Left renal pelvis (tissue), 4 donors: ENCODE measurements at places on chromosomes 2 and 18.

- no peak for DNase-seq
Observed at GRCh38 chr2:140246058-140246457, 1465.9 kb upstream of the NXPH2 start.

GRCh38 chr2:120820953-120821279 lies 85.2 kb downstream of the GLI2 start:
- DNase-seq, result no peak

DNA sequence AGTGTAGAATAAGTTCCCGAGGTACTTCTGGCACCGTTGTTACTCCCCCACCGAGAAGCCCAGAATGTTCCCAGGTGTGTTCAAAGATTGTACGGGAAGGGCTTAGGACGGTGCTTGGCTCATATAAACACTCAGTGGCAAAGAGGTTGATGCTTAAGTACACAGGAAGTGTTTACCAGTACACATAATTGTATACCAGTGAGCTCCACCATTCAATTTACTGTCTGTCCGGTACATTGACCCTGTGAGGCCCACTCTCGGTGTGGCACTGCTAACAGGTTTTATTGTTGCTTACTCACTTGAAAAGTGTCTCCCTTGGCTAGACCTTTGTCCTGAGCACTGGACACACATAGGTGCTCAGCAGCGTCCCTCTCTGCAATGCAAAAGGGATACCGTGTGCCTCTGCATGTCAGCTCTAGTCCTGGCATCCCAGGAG lies 191.0 kb downstream of the NEDD4L start:
- no peak for DNase-seq

GRCh38 chr18:47036927-47037578 lies 1.6 kb upstream of the ELOA2 start:
- DNase-seq, result no peak

DNA sequence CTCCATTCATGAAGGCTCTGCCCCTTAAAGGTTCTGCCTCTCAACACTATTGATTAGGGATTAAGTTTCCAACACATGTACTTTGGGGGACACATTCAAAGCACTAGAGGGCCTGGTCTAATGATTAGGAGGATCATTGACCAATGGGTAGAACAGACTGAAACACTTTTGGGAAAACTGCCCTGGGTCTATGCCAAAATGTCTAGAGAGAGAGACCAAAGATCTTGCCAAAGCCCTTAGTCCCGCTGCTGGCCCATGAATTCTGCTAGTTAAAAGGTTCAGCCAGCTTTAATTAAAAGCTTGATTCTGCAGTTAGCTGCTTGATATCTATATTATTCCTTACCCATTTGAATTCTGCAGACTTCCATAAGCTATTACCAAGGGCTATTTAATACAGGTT lies 613.2 kb downstream of the SLC4A3 start:
- no peak for DNase-seq

DNA sequence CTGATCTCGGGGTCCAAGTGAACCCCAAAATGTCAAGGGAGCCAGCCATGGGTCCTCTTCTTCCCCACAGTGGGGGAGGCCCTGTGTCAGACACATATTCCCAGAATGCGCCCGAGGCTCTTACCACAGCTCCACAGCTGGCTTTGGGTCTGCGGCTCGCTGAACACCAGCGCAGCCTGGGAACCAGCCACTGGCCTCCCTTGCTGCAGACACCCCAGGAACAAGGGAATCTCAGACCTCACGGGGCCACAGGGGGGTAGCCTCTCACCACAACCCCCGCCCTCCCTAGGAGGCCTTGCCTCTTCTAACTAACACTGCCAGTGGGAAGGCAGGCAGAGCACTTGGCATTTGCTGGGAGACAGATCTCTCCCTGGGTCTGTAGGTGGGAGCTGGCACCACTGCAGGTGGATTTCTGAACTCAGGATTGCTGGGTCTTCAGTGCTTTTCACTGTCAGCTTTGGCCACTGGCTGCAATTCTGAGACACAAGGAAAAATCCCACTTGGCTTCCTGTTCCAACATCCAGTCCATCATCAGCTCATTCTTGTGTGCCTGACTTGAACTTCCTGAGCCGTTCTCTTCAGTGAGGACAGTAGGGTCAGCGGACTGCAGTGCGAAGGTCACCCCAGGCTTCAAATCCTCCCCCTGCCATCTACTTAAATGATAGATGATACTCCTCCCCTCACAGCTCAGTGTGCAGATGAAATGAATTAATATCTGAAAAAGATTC lies 128.7 kb downstream of the CAPN13 start:
- no peak for DNase-seq

DNA sequence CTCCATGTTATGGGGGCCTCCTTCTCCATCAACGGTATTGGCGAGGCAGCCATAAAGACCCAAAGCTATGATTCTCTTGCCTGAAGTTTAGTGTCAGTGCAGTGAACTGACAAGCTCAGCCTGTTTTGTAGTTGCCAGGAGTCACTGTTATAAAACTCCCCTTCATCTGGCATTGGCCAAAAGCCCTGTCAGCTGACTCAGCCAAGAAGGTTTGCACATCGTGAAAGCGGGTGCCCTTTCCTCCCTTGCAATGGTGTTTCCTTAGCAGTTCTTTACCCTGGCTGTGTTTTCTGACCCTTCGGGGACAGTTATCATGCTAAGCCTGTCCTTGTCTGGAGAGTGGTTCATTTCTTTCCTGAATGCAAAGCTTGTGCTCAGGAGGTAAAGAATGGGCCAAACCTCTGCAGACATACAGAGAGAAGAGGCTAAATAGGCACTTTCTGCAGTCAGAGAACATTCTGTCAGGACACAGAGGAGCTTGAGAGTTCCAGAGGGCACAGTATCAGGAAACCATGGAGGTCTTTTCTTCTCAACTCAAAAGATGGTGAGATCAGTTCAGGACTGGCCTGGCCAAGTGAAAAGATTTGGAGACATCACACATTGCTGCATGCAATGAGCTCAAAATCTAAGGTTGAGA lies 414.2 kb downstream of the ZNF521 start:
- DNase-seq, result no peak

DNA sequence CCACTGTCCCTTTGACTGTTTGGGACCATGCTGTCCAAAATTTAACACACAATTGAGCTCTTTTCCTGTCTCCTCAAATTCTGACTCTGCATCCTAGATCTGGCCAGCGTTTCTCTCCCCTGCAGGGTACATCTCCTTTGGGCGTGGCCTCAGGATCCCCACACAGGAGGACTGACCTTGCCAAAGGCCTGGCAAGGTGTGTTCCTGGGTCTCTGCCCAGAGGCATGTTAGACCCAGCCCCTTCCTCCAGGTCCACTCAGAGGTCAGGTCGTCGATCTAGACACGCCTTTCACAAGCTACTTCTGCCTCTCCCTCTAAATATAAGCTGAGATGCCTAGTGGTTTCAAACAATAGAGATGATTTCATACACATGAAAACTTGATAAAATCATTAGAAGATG lies 45.4 kb upstream of the SMIM21 start:
- DNase-seq, result no peak

- DNase-seq, result no peak
Observed at GRCh38 chr18:64294967-64295366, 146.1 kb upstream of the LINC00305 start.

GRCh38 chr18:26617151-26617554 lies 68.8 kb upstream of the KCTD1 start:
- DNase-seq, result no peak

- no peak for DNase-seq
Observed at GRCh38 chr18:48949050-48949605, 1.6 kb downstream of the SMAD7 start.

DNA sequence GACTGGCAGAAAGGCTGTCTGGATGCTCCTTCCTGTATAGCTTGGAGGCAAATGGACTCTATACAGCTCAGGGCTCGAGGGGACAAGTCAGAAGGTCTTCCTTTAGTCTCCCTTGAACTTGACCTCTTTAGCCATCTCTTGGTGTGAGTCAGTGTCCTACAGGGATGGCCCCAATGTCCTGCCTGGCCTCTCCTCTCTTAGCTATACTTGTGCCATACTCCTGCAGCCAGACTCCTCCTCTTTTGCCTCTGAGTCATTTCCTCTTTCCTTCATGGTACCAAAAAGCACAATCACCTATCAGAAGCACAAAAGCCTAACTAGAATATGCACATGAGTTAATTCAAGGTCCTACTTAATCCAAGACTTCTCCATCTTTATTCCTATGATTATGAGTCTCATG lies 112.7 kb downstream of the XRCC5 start:
- no peak for DNase-seq

DNA sequence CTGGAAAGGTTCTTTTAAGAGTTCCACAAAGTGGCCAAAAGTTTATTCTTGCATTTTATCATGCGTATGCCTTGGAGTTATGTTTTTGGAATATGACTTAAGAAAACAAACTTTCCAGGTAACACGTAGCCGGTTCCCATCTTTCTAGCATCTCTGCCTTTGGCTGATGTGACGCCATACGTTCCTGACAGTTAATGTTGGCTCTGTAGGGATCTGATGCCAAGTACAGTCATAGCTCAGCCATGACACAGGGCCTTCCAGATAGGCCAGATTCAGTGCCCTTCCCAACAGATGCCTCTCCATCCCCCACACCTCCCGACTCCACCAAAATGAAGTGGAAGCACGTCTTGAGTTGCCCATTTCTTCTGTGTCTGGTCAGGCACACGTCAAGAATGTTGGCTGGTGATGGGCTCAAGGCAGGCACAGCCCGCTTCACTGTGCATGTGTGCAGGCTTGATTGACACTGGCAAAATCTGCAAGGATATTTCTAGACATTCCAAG lies 51.0 kb upstream of the THOC1 start:
- no peak for DNase-seq

- DNase-seq, result peak; percentile 19
Observed at GRCh38 chr2:210663631-210664089, 107.3 kb downstream of the CPS1 start.

GRCh38 chr2:68418855-68419254 lies 48.2 kb downstream of the FBXO48 start:
- DNase-seq, result no peak

DNA sequence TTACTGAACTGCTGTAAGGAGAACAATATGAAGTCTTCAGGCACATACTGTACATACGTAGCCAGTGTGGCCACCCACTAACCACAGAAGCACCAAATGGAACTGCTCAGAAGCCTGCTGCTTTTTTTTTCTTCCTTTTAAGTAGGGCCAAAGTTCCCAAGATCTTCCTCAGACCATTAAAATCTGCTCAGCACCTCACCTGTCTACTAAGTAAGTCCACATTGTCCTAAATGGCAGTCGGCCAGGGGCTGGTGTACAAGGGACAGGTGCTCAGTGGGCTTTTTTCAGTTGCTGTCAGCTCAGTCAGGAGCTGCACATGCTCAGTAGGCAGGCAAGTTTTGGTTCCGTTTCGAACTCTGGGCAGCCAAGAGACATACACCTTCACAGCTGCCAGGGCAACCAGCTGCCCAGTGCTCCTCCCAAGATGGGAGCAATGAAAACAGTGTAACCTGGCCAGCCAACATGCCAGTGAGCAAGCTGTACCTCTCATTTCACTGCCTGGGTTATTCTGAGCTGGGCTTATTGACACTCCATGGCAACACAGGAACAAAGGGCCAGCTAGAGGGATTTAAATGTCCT lies 86.1 kb downstream of the ACVR1 start:
- DNase-seq, result no peak

DNA sequence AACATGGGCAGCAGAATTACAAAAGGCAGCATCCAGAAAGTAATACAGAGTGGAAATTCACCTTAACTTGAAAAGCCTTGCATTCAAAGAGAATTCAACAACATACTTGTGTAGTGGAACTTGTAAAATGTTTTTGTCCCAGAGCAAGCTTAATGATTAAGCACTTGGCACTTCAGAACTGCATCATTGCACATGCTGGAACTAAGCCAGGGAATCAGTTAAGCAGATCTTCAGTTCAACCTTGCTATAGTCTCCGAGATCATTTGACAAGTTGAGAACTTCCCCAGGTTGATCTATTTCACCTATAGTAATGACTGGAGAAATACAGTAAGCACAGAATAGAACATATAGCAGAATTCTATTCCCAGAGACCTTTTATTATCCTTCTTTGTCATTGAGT lies 1337.2 kb upstream of the NXPH2 start:
- peak; percentile 63 for DNase-seq

DNA sequence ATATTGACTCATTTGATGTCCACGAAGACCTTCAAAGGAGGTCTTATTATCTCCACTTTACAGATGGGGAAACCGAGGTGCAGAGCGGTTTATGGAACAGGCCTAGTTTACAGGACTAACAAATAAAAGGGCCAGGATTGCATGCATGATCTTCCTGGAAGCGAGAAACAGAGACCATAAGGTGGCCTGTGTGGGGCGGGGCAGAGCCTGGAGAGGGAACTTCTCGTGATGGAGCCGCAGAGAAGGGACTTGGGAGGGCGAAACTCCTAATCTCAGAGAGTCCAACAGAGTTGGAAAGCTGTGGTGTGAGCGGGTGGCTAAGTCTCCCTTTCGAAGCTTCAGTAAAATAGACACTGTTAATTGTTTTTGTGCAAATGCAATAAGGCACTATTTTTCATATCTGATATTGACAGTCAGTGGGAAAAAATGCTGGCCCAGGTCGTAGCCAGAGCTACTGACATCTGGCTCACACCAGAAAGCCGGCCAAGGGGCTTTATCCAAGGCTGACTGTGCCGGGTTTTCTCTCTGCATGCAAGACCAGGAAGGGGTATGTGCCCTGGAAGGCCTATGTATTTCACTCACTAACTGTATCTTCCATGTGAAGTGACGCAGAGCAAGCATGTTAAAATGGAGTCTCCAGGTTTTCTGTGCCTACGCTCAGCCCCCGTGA lies 4.5 kb downstream of the INPP5D start:
- no peak for DNase-seq

GRCh38 chr18:37838083-37838482 lies 272.5 kb upstream of the CELF4 start:
- DNase-seq, result no peak

DNA sequence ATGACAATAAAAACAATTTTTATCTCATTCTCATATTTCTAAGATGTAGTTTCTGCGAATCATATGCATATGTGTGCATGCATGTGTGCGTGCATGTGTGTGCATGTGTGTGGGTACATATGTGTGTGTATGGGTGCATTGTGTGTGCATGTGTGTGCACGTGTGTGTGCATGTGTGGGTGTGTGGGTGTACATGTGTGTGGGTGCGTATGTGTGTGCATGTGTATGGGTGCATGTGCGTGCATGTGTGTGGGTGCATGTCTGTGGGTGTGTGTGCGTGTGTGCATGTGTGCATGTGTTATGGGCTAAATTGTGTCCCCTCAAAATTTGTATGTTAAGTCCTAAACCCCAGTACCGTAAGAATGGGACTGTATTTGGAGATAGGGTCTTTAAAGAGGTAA lies 49.3 kb downstream of the COL6A3 start:
- DNase-seq, result no peak

GRCh38 chr2:230455005-230455684 lies 39.1 kb downstream of the SP100 start:
- no peak for DNase-seq

GRCh38 chr2:73917296-73917695 lies 9.4 kb upstream of the DGUOK start:
- no peak for DNase-seq

GRCh38 chr2:65275141-65275915 lies 47.7 kb downstream of the ACTR2 start:
- DNase-seq, result peak; percentile 44

GRCh38 chr2:224894356-224894755 lies 147.9 kb downstream of the DOCK10 start:
- no peak for DNase-seq
